ENCODE measurements at places on chromosomes 3 and 15.

GRCh38 chr3:60421749-60422446 lies 829.4 kb downstream of the FHIT start:
- no peak for ATAC-seq

DNA sequence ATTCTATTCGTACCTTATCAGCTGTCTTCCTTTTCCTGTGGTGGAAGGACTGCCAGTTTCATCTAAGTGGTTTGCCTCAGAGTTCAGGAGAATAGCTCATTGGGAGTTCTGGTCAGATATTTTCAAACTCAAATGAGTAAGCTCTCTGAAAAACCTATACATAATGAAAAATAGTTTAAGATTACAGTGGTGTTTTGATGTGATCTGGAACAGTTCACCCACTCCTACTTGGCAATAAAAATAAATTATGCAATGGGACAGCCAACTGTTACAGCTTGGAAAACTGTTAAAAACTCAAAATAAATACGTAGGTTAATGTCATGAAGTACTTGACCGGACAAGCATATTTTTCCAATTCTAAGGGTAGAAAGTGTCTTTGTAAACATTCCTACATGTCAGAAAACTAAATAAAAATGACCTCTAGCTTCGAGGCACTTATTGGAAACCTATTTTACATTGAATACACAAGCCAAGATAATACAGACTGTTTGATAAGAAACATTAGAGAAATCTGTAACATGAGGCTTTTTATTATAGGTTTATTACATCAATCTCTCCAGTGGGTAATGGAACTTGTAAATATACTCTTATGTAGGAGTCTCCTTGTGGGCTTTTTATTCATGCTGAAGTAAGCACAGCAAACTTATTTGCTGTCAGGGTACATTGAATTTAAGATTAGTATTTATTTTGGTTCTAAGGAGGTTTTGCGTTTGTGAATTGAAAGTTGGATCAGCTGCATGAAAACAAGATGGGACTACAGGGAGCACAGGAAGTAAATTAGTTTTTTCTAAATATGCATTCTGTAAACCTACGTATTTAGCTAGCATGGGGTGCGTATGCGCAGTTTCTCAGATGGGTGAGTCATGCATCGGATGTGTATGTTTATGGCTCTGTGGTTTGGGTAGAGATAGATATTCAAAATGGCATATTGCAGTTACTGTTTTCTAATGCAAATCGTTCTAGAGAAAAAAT lies 453.1 kb downstream of the IL5RA start:
- no peak for ATAC-seq

DNA sequence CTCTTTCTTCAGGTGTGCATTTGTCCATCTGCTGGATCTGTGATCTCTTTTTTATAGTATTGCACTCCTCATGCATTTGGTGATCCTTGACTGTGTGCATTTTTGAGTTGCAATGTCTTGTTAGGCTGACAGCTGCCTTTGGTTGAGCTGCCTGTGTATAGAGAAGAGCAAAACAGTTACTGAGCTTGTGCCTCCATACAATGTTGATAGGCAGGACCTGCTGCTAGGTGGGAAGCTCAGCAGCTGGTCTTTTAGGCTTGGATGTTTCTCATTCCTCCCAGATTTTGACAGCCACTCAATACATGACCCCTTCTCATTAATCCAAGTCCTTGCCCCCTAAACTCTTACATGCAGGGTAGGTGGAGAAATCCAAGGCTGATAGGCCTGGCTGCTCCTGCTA lies 74.8 kb upstream of the PIAS1 start:
- no peak for ATAC-seq

DNA sequence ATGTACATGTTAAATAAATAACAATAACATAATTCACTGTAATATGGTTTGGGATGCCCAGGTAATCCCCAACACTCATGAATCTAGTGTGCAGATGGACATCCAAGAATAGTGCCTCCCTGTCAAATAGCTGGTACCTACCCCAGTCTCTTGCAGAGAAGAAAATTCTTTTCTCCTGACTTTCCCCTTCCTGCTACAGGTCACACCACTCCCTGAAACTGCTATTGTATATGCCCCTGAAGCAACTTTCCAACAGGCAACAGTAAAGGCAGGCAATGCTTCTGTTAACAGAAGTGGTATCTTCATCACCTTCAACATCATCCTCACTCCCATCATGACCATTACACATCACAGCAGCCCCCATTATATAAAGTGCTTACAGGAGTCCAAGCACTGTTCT lies 431.6 kb downstream of the MAGI1 start:
- no peak for ATAC-seq

- no peak for ATAC-seq
Observed at GRCh38 chr15:93333796-93334195, 244.8 kb upstream of the RGMA start.

DNA sequence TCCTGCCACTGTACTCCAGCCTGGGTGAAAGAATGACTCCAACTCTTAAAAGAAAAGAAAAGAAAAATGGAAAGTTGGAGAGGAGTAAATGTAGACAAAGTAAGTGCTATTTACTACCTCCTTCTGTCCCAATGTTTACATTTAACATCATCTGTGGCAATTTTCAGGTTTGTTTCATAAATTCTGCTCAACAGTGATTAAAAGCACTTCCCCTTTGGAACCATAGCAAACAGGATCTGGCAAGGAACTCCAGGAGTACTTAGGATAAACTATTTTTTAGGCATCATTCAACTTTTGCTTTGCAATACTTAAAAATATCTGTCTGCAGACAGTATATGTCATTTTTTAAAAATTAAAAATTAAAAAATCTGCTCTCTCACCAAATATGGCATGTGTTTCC lies 5.5 kb upstream of the CX3CR1 start:
- no peak for ATAC-seq

DNA sequence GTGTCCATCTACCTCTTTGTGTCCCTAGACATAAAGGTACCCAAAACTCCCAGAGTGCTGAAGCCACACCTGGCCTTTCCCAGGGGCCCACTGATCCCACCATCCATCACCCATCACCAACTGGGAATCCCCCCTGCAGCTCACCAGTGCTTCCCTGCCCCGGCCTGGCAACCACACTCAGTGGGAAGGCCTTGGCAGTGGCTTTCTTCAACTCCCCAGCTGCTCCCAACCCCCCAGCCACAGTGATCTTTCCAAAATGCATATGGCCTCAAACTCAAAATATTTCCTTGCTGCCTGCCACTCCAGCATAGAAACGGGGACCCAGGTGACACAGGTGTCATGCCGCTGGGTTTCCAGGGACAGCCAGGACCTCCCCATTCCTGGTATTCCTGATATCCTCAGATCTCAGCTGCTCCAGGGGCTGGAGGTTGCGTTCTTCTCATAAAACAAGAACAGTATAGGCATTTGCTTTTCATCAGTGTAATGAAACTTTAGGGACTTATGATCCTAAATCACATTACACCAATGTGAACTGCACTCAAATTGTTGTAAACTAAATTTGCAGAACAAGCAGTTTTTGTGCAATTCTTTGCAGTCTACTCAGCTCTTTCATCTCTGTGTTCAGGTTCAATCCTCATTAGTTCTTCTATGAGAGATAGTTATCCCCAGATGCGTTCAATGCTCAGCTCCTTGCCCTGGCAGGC lies 1.3 kb downstream of the OCA2 start:
- no peak for ATAC-seq

GRCh38 chr3:52609316-52609815 lies 73.0 kb downstream of the UQCC5 start:
- no peak for ATAC-seq

- ATAC-seq, result no peak
Observed at GRCh38 chr3:177402533-177402932, 205.3 kb upstream of the TBL1XR1 start.

DNA sequence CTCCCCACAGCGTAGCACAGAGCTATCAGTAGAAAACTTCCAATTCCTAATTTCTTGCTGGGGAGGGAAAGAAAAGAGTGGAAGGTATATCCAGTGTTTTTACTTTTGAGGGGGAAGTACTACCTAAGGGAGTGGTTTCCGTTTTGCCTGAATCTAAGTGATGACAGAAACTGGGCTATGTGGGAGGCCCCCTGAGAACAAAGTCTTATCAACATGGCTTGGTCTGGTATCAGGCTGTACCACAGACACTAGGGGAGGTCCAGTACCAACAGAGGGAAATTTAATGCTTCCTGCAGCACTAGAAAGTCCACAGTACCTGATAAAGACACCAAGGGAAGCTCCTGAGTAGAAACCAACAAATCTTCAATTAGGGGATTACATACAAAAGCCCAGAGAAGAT lies 199.2 kb downstream of the IL5RA start:
- no peak for ATAC-seq

GRCh38 chr3:119293105-119293870 lies 895 bp upstream of the ARHGAP31 start:
- no peak for ATAC-seq

DNA sequence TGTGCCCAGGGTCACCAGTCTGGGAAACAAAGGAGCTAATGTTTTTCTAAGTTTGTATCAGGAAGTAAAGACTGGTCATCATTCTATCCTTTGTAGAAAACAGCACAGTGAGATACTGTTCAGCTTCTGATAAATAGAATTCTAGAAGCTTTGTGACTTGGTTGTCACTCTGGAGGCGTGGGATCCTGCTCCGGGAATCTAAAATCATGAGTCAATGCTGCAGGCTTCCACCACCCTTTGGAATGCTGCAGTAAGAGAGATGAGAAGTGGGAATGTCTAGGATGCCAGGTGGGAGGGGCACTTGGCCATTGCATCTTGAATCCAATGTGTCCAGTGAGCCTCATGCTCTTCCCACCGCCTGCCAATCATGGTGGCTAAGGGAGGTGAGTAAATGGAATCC lies 40.9 kb downstream of the SAMMSON start:
- ATAC-seq, result no peak

DNA sequence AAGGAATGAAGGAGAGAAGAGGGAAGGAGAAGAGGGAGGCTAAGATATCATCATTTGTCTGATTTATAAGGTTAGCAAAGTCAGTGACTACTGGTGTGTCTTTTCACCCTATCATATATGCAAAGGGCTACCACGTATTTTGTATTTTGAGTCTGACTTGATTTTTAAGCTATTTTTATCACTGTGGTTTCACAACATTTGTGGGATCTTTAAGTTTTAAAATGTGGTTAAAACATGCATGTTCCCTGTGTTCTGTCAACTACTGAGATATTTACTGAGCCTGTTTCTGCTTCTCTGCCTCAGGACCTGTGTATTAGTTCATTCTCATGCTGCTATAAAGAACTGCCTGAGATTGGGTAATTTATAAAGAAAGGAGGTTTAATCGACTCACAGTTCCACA lies 22.5 kb upstream of the SPTSSB start:
- ATAC-seq, result no peak

- no peak for ATAC-seq
Observed at GRCh38 chr15:99385005-99385669, 133.9 kb downstream of the LRRC28 start.

DNA sequence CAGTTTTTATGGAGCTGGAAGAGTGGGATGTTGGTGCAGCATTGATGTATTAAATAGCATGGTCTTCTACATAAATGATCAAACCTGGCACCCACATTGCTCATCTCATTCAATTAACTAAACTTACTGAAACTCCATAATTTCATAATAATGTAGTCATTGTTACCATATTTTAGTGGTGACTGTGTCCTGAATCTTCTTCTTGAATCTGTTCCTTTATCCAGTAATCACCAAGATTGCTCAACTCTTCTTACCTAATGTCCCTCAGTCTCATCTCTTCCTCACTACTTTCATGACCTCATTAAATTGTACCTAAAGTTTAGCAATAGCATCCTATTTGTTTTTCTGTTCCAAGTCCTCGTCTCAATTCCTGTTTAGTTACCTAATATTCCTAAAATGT lies 69.8 kb downstream of the FGF7 start:
- no peak for ATAC-seq
